ENCODE measurements at places on chromosomes 4 and X. TPM values are rescaled to one million over a fixed set of nuclear protein-coding genes. Genes with fewer than 3 reads are reported as not detected.

Gene LUZP4
- total RNA-seq, result not detected

Gene MAMLD1
- 20.7 TPM for total RNA-seq

Gene TRIM61
- 5.1 TPM for total RNA-seq

Gene SSX4B
- not detected for total RNA-seq

Gene STOX2
- not detected for total RNA-seq

Gene ARHGEF38
- not detected for total RNA-seq

Gene SH3D19
- total RNA-seq, result not detected

Gene HAUS7
- total RNA-seq, result 42.1 TPM

Gene SPANXN3
- total RNA-seq, result not detected

Gene GPR143
- not detected for total RNA-seq

Gene LRRC66
- total RNA-seq, result 0.27 TPM

Gene MOB1B
- 20.8 TPM for total RNA-seq

Gene GPC3
- total RNA-seq, result 0.07 TPM

Gene HERC5
- total RNA-seq, result 57.7 TPM

All from T-helper 1 cell treated with Interleukin-12 subunit alpha and Interleukin-12 subunit beta and Interleukin-4 antibody, amounts not matched to agents 30 ng/mL and 1 ng/mL, for 36 hours (primary cell).